ENCODE measurements at places on chromosomes 7 and 10. TPM values are rescaled to one million over a fixed set of nuclear protein-coding genes. Genes with fewer than 3 reads are reported as not detected.

The TLX1 gene
- not detected for total RNA-seq

The GLRX3 gene
- total RNA-seq, result 101 TPM

The GHRHR gene
- total RNA-seq, result not detected

The HTR5A gene
- not detected for total RNA-seq

The RBP3 gene
- total RNA-seq, result not detected

Data from articular chondrocyte of knee joint (primary cell).